ENCODE measurements at places on chromosomes 3 and 15.

DNA sequence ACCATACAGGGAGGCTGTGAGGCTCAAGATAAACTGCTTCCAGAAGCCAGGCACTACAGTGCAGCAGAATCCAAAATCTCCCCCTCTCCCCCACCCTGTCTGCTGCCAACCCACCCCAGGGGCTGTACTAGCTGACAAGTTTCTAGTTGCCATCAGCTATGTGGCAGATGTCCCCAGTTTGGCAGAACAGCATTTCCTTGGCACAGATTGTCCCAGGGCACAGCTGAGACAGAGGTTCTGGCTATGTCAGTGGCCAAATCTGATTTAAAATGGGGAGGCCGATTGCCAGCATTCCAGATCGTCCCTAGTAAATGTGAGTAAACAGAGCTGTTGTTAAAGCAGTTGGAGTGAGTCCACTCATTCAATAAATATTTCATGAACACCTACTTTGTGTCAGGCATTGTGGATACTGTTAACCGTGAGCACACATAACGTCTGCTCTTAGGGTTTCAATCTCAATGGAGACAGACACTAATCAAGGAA is 28.0 kb upstream of the CCDC174 start:
- no peak for DNase-seq

DNA sequence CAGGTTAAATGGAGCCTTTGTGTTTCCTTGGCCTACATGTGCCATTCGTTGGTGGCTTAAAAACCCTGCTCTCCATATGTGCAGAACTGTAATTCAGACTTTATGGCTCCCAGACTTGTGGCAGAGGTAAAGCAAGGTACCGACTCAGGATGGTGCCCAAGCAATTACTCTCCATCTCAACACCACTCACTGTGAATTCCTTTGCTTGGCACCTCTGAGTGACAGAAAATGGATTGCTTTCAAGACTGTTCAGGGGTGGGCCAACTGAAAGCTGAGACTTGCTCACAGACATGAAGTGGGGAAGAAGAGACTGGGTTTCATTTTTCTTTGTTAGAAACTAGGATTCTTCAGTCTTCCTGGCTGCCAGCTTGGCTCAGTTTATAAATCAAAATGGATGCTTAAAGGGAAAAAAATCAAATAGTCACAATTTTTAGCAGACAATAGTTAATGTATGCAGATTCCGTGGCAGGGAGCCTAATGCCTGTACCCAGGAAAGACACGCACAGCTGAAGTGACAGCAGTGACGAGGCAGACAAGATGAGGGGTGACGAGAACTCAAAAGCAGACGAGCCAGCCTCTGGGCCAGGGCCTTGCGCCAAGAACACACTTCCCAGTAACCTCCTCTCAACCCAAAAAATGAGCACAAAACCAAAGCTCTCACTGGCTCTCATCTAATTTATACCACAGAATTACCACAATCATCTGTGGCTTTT is 207.9 kb upstream of the SLC2A2 start:
- DNase-seq = no peak

DNA sequence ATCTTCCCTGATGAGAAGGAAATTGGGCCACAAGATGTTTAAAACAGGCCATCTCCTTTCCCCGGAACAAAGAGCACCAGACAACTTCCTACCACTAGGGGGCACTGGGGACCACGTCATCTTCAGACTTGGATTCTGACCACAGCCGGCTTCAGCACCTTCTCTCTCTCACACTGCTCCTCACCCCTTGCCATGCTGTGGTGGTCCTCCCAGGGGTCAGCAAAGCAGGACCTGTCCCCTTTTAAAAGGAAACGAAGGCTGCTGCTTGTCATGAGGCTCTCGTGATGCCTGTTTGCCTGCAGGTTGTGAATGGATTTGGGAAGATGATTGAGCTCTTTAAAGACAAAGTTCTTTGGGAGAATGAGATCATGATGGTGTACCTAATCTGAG is 16.2 kb downstream of the RFT1 start:
- peak; percentile 62 for DNase-seq

- DNase-seq = no peak
Measured at GRCh38 chr15:31373096-31373865, 46.6 kb downstream of the KLF13 start.

GRCh38 chr3:176362191-176362731 is 835.0 kb downstream of the TBL1XR1 start:
- no peak for DNase-seq

DNA sequence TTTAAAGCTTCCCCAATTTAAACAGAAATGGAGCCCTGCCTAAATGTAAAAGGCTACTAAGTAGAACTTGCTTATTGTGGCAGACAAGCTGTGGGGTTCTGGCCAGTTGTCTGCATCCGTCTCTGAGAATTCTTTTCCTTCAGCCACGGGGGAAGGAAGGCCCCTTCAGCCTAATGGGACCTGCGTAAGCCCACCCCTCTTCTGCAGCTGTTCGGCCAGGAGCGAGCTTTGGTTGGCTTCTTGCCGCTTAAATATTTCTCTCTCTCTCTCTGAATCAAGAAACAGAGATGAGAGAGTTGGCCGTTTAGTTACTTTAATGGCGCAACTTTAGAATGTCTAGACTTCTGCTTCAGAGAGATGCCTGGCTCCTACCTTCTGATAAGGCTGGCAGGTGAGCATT is 151.7 kb upstream of the PROK2 start:
- no peak for DNase-seq

DNA sequence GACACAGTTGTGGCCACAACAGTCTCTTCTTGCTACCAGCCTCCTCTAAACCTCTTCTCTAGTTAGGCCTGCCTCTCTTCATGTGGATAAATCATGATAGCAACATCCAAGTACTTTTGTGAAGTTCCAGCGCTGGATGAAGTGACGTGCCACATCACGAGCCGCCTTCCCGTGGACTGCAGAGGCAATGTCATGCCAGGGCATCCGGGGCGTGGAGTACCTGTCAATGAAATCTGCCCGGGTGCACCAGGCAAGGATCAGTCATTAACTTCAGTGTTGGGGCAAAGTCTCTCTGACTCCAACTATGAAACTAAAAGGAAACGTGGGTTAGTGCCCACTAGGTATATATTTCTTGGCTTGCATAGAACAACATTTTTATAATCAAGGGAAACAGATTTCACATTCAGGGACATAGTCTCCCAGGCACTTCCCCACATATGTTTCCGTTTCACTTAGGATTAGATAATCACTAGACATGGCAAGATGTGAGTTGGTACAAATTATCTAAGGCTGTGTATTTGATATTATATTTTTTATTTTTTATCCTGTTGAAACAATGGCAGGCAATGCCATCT is 133.6 kb downstream of the PLD1 start:
- DNase-seq = no peak

GRCh38 chr15:99961011-99961441 is 227.8 kb upstream of the LYSMD4 start:
- DNase-seq = no peak

DNA sequence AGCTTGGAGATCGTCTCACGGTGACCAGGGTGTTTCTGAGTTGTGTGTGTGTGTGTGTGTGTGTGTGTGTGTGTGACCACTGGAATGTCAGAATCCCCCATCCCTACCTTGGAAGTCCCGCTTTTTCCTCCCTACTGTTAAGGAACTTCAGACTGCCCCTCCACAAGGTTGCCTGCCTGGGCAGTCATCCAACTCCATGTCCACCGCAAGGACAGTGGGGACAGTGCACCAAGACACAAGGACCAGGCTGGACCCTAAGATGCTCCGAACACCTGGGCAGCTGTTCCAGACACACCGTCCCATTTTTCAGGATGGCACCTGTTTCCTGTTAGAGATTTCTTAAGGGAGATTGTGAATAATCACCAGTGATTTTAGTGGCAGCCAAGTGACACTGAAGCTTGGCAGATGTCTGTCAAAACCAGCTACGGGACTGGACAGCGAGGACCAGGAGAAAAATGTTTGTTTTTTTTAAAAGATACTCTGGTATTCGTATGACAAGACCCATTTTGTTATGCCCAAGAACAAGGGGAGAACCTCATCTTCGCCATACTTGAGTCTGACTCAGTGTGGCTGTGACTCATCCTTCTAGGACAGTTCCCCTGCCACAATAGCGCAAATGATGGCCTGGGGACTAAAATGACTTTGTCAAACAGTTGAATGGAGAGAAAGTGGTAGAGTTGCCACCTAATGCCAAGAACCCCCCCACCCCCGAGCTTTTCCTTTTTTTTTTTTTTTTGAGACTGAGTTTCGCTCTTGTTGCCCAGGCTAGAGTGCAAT is 15.5 kb downstream of the PAQR9 start:
- no peak for DNase-seq

GRCh38 chr3:194939949-194940770 is 254.5 kb downstream of the FAM43A start:
- no peak for DNase-seq

- DNase-seq = no peak
Measured at GRCh38 chr3:11245827-11246662, 26.2 kb upstream of the ATG7 start.

DNA sequence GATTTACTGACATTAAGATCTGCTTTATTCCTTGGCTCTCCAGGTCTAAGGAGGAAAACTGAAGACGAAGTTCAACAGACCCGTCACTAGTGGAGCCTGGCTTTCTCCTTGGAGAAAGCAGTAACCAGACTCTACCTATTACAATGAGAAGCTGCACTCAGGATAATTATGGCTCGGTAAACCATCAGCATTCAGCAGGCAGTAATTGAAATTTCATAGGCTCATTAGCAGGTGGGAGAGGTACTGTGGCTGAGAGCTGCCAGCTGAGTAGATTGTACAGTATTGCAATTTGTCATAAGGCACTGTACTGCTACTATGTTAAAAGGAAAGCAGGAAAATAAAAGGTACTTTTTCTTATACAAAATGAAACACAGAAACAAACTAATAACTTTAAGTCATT is 51.2 kb downstream of the CHAC1 start:
- no peak for DNase-seq

GRCh38 chr3:42683875-42684598 is 1.3 kb upstream of the KLHL40 start:
- DNase-seq = no peak

GRCh38 chr15:31081588-31082250 is 19.8 kb downstream of the TRPM1 start:
- no peak for DNase-seq

GRCh38 chr15:38320866-38321265 is 68.2 kb downstream of the SPRED1 start:
- no peak for DNase-seq

DNA sequence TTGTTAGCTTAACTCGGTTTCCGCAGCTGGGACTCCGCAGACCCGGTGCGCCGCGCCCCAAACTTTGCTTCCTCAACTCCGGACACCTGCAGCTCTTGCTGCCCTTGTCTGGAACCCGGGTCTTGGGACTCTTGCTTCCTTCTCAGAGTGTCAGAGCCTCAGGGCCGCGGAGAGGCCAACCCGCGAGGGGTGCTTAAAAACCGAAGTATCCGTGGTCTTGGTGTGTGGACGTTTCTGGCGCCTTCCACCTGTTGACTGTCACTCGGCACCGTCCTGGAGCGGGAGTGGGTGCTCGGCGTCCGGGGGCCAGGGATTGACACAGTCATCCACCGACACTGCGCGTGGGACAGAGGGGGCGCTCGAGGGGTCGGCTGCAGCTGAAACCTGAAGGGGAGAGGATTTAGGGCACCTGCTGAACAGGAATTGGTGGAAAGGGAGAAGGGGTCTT is 386 bp downstream of the SQOR start:
- peak; percentile 54 for DNase-seq

GRCh38 chr15:79418693-79419279 is 13.3 kb upstream of the MINAR1 start:
- DNase-seq = no peak

All from activated effector memory CD4-positive, alpha-beta T cell treated with Interleukin-2 at 50 U/mL for 16 hours (primary cell).